Right ventricle myocardium inferior (tissue), 1 donor: ENCODE measurements at places on chromosomes 5 and 9. TPM values are rescaled to one million over a fixed set of nuclear protein-coding genes. Genes with fewer than 3 reads are reported as not detected.

The LRRC19 gene
- total RNA-seq = not detected

The PCDHA1 gene
- total RNA-seq = not detected

DNA sequence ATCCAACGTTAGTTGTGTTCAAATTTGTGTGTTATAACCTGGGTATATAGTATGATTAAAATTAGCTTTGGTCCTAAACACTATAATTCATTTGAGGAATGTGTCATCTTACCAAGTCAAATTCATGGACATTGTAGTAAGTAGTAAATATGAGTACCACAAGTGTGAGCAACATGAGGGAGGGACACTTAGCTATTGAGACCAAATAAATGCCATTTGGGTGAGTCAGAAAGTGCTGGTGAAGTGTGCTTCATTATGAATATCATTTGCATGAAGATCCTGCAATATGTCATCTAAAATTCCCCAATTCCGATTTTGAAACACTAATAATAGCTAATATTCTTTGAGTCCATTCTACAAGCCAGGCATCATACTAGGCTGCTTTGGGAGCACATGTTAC, 336.7 kb upstream of the KIF2A start:
- no peak for DNase-seq

DNA sequence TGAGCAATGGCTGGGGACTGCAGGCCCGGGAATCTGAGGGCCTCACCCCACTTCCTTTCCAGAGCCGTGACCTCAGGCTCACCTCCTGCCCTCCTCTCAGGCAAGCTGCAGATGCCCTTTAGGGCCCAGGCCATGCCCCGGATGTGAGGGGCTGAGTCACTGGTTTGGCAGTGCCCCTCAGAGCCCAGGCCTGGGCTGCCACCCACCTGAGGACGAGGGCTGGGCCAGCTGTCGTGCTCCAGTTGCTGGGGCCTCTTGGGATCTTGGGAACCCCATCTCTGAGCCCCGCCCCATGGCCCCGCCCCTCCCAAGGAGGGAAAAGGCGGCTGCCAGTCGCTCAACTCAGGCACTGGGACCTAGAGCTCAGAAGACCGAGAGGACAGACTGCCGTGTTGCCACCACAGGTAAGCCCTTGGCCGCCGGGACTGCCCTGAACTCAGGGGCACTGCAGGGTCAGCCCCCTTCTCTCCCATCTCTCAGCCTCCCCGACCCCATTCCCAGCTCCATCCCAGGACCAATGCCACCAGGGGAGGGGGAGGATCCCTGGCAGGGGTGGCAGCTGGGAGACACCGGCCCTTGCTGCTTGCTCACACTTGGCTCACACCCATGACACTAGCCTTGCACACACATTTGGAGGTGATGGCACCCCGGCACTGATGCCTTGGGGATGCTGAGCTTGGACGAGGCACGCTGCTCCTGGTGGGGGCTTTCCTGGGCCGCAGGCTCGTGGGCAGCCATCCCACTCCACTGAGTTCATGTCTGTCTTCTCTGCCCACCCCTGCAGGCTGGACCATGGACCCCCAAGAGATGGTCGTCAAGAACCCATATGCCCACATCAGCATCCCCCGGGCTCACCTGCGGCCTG, at the start of gene CYSRT1:
CYSRT1 (plus strand) TSS at position 345 of the 865 bp plus-strand sequence; CDS start at position 793, 448 bp downstream.
- no peak for DNase-seq

DNA sequence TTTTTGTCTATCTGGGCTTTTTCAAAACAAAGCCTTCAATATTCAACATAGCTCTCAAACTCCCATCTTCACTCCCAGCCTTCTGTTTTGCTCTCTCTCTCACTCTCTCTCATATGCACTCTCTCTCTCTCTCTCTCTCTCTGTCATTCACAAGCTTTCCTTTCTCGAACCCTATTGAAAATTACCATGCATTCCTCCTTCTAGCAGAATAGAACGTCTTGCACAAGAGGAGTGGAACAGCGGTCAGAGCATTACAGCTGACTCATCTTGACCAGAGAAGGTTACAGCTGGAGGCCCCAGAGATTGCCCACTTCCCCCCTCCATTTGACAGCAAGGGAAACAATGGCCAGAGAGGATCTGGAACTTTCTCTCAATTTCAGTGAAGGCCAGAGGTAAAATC, 51.0 kb upstream of the LIFR start:
- DNase-seq = no peak

The PCDHGA7 gene
- total RNA-seq = 7.2 TPM

The ARPC5L gene
- 41.8 TPM for total RNA-seq

DNA sequence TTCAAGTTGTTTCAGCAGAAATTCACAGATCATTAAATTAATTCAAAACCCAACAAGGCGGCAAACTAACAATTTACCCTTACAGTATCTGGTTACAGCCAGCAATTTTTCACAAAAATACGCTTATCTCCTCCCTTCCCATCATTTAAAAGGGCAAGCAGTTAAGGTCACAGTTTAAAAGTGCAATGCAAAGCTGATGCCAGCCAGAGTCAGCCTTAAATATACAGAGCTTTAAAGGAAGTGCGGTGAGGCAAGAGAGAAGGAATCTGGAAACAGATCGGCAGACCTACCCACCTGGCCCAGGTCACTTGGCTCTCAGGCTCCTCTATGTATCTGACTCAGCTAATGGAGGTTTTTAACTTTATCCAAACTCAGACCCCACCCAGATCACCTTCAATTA, 31.0 kb downstream of the EPB41L4A start:
- DNase-seq = no peak

The ZBTB43 gene
- 35.1 TPM for total RNA-seq
